ENCODE measurements at places on chromosomes 4 and X.

DNA sequence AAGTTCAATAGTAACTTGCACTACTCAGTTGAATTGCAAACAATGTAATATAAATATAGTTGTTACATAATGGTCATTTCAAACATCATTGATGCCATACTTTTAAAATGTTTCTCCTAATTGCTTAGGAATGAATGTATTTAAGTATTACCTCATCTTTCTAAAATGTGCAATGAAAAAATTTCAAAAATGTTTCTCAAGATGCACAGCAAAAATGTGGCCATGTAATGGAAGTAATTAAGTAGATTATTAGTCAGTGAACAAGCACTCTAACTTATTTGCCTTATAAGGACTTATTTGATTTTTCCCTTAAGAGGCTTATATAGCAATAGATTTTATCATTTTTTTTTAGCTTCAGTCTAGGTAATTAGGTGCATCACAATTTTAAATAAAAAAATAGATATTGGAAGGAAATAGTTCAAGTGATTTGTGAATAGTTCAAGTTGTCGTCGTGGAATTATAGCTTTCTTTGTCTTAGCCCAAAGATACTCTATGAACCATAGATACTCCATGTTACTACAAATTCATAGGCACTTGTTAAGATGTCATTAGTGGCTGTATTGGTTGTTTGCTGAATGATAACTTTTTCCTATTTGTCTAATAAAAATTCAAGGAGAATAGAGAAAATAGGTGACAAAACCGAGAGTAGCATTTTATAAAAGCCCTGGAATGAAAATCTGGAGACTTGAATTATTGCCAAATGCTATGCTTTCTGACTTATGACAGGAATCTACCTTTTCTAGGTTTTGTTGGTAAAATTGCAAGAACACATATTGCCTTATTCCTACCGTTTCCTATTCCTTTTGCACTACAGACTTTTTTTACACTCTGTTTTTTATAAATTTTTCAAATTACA is 118.5 kb downstream of the TLL1 start:
- DNase-seq, result no peak

DNA sequence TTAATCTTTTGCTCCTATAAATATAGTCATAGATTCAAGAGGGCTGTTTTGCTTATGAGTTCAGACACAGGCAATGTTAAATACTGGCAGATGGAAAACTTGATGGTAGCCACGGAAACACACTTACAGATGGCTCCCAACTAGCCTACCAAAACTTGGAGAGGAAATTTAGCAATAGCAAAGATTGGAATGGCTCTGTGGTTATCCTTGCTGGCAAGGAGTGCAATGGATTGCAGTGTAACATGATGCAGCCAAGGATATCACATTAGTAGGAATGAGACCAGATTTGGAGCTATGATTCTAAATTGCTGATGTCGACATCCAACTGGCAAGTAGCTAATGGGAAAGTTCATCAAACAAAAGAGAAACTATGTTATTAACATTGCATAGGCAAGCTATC is 791.0 kb upstream of the DIAPH2 start:
- DNase-seq, result no peak

- no peak for DNase-seq
Measured at GRCh38 chrX:104084534-104085277, 8.7 kb upstream of the TMSB15C start.

DNA sequence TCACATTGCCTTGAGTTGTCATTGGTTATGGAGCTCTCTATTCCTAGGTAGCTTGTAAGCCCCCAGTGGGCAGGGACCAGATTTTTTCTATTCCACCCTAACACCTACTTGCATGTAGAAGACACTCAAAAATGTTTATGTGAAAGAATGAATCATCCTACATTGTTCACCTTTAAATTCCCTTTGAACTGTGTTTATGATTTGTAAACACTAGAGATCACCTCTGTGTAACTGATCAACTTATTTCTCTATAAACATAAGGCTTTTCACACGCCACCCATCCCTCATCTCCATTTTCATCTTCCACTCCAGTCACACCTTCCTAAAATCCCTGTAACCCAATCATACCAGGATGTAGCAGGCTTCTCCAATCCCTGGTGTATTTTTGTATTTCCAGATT is 142.6 kb upstream of the LEF1 start:
- no peak for DNase-seq

GRCh38 chrX:152901816-152902501 is 4.1 kb downstream of the ZNF185 start:
- DNase-seq, result no peak

DNA sequence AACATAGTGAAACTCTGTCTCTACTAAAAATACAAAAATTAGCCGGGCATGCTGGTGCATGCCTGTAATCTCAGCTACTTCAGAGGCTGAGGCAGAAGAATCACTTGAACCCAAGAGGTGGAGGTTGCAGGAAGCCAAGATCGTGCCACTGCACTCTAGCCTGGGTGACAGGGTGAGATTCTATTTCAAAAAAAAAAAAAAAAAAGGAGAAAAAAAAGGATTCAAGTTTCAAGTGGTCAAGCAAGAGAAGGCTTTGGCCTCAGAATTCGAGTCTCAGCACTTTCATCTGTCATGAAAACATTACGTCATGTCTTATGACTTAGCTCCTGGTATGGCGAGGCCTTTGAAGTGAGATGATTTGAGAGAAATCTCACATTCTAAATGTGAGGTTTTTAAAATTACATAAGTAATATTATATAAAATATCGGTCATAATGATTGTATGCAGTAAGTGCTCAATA is 21.2 kb upstream of the DHRSX start:
- DNase-seq, result no peak

DNA sequence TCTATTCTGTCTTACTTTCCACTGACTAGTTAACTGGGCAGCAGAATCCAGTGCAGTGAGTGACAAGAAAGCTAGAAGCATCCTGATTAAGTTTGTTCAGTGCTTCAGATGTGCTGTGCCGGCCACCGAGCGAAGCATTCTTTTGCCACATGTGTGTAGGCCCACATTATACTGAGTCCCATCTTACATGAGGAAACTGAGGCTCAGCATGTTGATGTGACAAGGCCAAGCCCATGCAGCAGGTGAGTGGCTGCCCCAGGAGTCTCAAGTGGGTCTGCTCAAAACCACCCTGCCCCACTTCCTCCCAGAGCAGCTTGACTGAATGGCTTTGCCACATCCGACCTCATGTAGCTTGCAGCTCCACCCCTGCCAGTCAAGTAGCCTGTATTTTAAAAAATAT is 50.5 kb downstream of the RHOH start:
- DNase-seq, result no peak

DNA sequence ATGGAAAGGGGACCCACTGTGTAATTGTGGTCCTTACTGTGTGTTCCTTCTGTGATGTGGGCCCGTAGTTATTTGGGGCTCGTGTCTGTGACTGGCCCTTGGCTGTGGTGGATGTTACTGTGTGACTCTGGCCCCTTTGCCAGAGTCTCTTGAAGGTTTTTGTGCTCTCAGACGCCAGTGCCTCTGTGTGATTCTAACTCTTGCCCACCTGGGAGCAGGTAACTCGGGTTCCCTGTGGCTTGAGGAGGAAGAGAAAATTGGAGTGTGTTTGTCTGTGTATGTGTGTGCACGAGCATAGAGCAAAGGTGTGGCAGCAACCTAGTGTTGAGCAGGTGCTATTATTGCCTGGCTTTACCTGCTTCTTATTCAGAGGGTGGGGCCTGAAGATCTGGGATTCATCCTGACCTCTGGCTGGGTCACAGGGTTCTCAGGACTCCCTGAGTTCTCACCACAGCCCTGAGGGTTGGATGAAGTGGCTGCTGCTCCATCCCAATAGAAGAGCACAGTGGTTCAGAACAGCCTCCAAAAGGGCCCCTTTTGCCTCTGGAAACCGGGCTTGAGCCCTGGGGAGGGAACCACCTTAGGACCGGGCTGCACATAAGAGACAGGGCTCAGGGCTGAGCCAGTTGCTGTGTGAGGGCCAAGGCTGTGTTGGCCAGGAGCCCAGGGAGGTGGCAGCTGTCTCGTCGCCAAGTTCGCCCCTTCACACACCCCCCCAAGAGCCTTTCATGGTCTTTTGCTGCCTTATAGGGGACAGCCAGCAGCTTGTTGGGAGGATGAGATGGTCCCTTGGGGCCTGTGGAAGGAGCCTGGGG is 1.3 kb downstream of the RBM10 start:
- DNase-seq, result no peak

Data from NCI-H1436 (cell line).